ENCODE measurements at places on chromosomes 2 and 18.

- DNase-seq, result no peak
Observed at GRCh38 chr2:224769489-224769888, 53.3 kb upstream of the CCDC195 start.

- peak; percentile 34 for DNase-seq
Observed at GRCh38 chr18:24500217-24500616, 39.8 kb downstream of the HRH4 start.

GRCh38 chr18:77127769-77128671, 4.6 kb downstream of the MBP start:
- DNase-seq, result peak; percentile 65

GRCh38 chr2:111106706-111107105, 14.0 kb upstream of the BCL2L11 start:
- DNase-seq, result no peak

DNA sequence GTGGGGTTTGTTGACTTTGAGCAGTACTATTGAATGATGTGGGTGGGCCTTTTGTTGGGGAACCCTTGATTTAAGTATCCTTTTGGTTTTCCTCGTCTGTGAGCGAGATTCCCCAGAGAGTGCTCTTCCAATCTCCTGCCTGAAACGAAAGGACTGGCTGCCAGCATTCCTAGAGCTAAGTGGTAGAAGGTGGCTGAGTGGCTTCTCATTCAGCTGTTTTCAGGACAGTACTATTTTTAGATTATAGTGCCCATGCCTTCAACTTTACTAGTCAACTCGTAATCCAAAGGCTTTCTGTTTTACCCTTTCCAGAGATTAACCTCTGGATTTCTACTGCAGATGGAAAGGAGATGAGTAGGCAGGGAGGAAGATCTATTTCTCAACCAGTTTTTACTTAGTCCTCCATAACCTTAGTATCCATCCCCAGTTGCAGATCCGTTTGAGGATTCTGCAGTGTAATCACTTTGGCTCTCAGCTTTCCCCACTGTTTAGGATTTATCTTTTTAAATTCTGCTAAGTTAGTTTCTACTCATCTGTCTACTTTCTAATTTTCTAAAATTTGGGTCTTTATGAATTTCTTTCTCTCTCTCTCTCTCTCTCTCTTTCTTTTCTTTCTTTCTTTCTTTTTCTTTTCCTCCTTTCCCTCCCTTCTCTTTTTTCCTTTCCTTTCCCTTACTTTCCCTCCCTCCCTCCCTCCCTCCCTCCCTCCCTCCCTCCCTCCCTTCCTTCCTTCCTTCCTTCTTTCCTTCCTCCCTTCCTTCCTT, 9.2 kb downstream of the SLC4A1AP start:
- DNase-seq, result no peak

DNA sequence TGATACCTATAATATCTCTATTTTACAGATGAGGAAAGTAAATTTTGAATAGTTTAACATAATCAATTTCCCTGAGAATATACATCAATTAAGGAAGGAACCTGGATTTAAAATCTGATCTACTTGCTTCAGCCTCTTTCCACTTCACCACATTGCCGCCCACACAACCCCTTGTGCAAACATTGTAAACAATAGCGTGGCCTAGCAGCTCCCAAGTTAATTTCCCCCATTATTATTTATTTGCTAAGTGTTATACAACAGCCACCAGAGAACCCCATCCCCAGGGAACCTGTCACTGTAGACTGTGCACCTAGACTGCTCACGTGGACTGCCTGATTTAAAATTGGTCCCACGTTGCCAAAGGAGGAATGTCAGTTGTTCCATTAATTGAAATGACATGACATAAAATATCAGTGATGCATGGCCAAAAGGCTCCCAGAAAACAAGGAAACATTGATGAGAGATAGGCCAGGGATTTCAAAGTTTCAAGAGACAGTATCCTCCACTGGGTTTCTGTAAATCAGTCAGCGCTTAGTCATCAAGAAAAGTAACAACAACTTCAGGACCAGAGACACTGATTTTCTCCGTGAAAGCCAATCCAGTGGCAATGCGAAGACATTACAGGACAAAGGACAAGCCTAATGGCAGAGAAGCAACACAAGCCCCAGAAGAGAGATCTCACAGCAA, 41.3 kb downstream of the SCG2 start:
- DNase-seq, result no peak

DNA sequence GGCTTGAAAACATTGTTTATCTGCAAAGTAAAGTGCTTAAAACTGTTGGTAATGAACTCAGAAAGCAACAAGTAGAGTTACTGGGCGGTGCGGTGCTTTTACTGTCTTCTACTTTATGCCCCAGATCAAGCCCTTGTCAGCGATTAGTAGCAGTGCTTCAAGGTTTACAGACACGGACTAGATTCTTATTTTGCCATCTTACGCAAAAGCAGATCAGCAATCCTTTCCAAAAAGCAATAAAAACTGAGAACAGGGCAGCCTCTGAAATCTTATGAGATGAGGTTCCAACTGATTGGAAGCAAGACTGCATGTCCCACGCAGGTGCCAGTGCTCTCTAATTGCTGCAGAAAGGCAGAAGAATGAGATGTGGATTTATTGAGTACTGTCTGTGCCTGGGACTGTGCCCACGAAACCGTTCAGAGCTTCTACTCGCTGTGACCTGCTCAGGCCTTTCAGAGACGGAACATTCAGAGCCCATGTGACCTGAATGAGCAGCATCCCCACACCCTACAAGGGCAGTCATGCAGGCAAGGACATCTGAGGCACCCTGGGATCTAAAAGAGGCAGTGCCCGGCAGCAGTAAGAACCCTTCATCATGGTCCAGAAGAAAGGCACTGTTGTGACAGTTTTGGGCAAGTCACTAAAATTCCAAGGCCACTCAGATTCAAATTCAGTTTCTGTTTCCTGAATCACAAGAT, 15.7 kb downstream of the COL4A3 start:
- DNase-seq, result peak; percentile 14

DNA sequence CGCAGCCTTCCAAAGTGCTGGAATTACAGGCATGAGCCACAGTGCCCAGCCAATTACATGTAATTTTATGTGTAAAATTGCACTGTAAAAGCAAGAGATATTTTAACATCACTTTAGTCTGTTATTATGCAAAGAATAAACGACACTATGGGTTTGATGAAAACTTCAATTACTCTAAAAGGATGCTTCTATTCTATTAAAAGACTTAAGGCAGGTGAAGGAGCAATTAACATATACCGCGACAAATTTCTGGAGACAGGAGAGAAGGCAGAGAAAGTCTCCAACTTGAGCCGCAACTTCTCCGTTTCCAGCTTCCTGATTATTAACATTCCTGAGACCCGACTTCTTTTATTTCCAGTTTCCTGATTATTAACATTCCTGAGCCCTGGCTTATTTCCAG, 53.7 kb downstream of the FAM210A start:
- no peak for DNase-seq

- DNase-seq, result no peak
Observed at GRCh38 chr2:159298967-159299366, 12.5 kb upstream of the WDSUB1 start.

- DNase-seq, result no peak
Observed at GRCh38 chr2:88481691-88482336, 29.3 kb upstream of the FOXI3 start.

GRCh38 chr2:239814861-239815601, 210.1 kb downstream of the NDUFA10 start:
- DNase-seq, result peak; percentile 39

GRCh38 chr18:3538456-3538855, 88.5 kb downstream of the TGIF1 start:
- peak; percentile 62 for DNase-seq

DNA sequence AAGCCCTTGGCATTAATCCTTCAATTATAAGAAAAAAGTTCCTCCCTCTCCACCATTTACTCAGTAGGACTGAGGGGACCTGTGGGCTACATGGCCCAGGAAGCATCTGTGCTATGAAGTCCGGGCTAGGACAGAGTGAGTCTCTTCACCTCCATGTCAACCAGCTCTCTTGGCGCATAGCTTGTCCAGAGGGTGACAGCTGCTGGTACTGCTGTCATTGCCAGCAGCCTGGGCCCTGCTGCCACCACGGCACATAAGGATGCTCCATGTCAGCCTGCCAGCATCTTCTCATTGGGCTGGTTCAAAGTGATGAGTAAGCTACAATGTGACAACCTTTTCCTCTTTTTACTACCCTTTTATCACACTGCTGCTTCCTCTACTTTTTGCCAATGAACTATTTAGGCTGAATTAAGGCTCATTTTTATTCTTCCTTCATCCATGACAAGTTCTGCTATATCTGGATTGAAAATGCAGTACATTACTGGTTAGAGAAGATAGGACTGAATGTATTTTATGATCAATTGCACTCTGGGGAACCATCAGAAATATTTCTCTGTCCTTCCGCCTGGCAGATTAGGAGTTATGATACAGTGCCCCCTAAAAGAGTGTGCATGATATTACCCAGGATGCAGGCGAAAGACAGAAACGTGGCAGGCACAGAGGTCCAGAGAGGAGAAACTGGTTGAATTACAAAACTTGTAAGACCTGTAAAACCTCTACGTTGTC, 258.9 kb upstream of the TNP1 start:
- no peak for DNase-seq

GRCh38 chr2:172106108-172106961, 3.6 kb upstream of the DLX2 start:
- peak; percentile 79 for DNase-seq

GRCh38 chr2:203359450-203359849, 31.3 kb downstream of the ABI2 start:
- no peak for DNase-seq

DNA sequence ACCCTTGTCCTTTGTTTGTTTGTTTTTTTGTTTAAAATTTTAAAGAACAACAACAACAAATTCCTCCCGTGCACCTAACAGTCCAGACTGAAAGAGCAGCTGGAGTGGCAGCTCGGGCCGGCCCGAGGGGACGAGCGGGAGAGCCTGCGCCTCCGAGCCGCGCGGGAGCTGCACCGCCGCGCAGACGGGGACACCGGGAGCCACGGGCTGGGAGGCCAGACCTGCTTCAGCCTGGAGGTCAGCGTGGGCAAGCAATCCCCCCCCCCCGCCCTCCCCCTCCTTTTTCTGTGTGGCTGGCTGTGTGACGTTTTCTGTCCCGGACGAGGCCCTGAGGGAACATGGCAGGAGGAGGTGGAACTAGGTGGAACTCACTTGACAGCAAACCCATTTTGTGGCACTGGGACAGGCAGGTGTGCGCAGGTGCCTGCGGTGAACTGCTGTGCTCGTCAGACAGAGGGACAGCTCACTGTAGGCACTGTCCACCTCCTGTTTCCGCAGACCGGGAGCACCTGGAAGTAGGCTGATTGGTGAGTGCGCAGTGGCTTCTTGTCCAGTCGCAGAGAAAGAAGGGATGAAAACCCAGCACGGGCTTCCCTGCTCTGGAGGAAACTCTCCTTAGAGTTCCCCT, 80.6 kb downstream of the MTCL1 start:
- DNase-seq, result no peak

- DNase-seq, result no peak
Observed at GRCh38 chr18:54316071-54316820, 41.4 kb downstream of the STARD6 start.

GRCh38 chr2:190746971-190747761, 98.3 kb downstream of the NAB1 start:
- peak; percentile 67 for DNase-seq

GRCh38 chr2:143347901-143348414, 218.7 kb downstream of the ARHGAP15 start:
- DNase-seq, result no peak

DNA sequence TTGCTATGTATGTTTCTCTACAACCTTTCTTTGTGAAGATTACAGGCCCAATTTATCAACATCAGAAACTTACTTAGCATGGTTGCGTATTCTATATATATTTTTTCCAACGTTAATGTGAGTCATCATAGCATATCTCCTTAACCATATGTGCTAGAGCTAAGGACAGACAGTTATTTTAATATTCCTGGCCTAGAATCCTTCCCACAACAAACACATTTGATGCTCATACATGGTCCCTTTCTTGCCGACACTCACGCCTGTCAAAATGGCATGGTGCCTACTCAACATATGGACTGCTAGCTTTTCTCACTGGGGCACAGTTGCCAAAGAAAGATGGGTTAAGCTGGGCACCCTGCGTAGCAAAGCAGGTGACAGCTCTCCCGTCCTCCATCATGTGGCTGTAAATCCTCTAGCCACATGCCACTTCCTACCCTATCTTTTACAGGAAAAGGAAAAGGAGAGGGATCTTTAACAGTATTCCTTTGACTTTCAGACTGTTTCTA, 75.2 kb upstream of the GALNT5 start:
- no peak for DNase-seq

DNA sequence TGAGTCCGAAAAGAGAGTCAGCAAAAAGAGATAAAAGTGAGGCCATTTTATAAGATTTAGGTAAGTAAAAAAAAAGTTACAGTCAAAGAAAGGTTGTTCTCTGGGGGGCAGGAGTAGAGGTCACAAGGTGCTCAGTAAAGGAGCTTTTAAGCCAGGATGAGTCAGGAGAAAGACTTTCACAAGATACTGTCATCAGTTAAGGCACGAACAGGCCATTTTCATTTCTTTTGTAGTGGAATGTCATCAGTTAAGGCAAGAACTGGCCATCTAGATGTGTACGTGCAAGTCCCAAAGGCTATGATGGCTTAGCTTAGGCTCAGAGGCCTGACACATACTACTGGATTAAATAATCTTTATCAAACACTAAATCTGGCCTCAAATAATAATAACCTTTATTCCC, 1207.3 kb upstream of the FAM98A start:
- DNase-seq, result no peak

GRCh38 chr2:111930409-111930808, 32.0 kb downstream of the MERTK start:
- DNase-seq, result no peak

DNA sequence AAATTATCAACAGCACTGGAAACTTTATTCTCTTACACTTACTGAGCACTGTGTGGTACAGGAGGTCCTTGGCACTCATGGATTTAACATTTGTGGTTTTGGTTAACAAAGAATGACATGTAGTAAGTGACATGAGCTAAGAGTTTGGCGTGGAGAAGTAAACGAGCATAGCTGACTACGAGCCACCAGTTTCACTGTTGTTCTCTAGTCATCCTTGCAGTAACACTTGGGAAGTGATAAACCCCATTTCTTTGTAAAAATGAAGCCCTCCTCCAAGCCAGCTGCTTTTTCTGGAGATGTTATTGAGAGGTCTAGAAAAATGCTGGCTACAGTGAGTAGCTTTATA, 32.7 kb downstream of the QPCT start:
- DNase-seq, result peak; percentile 50

- DNase-seq, result no peak
Observed at GRCh38 chr2:47801118-47801517, 18.2 kb downstream of the MSH6 start.

- DNase-seq, result no peak
Observed at GRCh38 chr2:201952187-201952586, 81.5 kb upstream of the FZD7 start.
